ENCODE measurements at places on chromosomes 12 and 14. TPM values are rescaled to one million over a fixed set of nuclear protein-coding genes. Genes with fewer than 3 reads are reported as not detected.

- DNase-seq: no peak
Observed at GRCh38 chr12:65171073-65171472, 1.7 kb downstream of the LEMD3 start.

DNA sequence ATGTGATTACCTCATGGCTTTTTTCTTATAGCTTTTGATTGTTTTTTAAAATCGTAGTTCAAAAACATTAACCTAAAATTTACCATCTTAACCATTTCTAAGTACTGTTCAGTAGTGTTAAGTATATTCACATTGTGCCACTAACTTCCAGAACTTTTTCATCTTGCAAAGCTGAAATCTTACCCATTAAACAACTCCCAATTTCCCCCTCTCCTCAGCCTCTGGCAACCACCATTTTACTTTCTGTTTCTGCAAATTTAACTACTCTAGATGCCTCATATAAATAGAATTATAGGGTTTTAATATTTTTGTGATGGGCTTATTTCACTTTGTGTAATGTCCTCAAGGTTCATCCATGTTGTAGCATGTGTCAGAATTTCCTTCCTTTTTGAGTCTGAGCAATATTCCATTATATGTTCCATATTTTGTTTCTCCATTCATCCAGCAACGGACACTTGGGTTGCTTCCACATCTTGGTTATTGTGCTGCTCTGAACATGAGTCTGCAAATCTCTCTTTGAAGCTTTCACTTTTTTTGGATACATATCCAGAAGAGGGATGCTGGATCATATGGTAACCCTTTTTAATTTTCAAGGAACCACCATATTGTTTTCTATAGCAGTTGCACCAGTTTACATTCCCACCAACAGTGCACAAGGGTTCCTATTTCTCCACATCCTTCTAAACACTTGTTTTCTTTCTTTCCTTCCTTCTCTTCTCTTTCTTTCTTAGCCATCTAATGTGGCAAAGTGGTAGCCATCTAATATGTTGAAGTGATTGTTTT is 5.0 kb downstream of the HIF1A start:
- no peak for DNase-seq

Gene C1QL4
- 2.0 TPM for total RNA-seq

- DNase-seq: no peak
Observed at GRCh38 chr12:2574355-2574935, 220.3 kb upstream of the FKBP4 start.

Gene NXPH4
- total RNA-seq: 3.2 TPM

Gene RPL36AL
- 208 TPM for total RNA-seq

Gene TAC3
- not detected for total RNA-seq

- DNase-seq: no peak
Observed at GRCh38 chr14:23559010-23559925, 3.2 kb downstream of the THTPA start.

- no peak for DNase-seq
Observed at GRCh38 chr14:60204843-60205774, 39.9 kb upstream of the DHRS7 start.

DNA sequence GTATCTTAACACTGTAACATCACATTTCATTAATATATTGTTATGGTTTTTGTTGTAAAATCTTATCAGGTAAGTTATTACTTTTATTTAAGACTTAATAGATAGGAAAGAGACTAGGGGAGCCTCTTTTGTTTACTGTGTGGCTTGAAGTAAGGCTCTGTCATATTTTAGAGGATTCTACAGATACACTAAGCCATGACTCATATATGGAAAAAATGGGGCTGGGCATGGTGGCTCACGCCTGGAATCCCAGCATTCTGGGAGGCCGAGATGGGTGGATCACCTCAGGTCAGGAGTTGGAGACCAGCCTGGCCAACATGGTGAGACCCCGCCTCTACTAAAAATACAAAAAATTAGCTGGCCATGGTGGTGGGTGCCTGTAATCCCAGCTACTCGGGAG is 23.6 kb upstream of the NPFF start:
- DNase-seq: no peak

DNA sequence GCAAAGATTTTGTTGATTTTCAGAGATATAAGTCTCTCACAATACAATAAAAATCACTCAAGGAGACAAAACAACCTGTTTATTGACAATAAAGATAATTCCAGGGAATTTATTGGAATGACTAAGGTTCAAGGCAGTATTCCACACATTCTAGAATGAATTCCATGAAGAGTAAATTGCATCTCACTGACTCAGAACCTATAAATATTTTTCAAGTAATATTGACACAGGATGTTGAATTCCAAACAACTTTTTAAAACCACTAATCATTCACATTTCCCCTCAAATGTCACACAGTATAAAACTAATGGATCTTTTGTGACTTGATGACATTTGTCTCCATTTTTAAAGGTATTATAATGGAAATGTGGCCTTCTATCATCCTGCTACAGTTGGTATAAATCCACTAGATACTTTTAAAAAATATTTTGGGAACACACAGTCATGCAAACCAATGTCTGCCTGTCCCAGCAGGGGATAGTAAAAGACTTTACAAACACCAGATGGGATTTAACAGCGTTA is 42.1 kb upstream of the LGR5 start:
- no peak for DNase-seq

DNA sequence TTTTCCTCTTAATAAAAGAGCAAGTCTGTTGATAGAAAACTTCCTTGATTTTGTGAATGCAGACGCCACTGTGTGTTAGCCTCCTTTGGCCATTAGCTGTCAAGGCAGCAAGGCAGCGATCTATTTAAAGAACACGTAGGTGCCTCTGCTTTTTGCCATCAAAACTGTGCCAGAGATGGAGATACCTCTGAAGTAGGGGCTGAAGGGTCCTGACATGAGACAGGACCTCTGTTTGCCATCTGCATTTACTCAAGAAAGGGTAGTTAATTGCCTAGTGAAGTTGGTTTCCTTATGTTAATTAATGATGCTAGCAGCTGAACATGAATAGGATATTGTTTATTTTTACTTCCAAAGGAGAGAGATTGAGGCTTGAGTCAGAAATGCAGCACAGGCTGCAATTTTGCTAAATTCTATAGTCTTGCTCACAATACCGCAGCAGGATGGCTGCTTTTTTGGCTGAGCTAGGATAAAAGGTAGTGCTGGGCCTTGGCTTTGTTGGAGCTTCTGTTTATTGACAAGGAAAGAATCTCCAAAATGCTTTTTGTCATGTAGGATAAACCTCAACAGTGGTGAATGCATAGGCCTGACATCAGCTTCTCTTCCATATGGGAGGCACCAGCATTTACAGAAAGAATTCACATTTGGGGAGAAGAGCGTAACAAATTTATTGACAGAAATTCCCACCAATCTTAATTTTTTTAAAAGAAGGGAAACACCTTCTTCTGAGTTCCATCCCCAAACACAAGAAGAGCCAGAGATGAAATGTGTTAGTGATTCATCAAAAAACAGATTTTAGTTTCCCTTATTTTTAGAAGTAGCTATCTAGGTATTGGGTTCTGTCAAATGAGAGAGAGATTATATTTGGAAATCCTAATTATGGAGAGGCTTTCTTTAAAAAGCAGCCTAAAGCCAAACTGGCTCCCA is 13.9 kb upstream of the RPH3A start:
- DNase-seq: no peak

DNA sequence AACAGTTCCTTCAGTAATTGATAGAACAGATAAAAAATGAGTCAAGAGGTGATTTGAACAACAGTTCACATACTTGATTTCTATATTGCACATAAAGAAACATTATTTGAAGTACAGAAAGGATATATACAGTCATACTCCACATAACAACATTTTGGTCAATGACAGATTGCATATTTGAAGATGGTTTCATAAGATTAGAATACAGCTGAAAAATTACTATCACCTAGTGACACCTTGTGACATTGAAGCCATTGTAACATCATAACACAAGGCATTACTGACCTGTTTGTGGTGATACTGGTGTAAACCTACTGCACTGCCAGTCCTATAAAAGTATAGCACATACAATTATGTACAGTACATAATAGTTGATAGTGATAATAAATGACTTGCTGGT is 43.1 kb upstream of the ABCC9 start:
- no peak for DNase-seq

Data from vagina (tissue), 2 donors.